ENCODE measurements at places on chromosomes 5 and 9.

GRCh38 chr9:21815643-21816042 lies 13.2 kb downstream of the MTAP start:
- DNase-seq, result no peak

DNA sequence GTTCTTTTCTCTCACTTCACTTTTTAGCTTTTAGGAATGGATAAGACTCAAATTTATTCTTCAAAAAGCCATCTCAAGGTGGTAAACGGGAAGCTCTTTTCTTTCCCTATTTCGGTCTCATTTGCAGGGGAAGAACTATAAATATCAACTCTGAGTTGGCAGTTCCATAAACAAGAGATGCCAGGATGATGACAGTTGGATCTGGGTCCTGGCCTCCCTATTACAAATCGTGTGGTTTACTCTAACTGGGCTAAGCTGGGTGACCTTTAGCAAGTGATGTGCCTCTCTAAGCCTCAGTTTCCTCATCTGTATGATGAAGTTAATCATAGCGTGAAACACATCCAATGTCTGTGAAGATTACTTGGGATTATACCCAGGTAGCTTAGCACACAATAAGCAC lies 44.2 kb downstream of the TLE4 start:
- DNase-seq, result no peak

- no peak for DNase-seq
Measured at GRCh38 chr5:175464942-175465233, 13.5 kb upstream of the SFXN1 start.

DNA sequence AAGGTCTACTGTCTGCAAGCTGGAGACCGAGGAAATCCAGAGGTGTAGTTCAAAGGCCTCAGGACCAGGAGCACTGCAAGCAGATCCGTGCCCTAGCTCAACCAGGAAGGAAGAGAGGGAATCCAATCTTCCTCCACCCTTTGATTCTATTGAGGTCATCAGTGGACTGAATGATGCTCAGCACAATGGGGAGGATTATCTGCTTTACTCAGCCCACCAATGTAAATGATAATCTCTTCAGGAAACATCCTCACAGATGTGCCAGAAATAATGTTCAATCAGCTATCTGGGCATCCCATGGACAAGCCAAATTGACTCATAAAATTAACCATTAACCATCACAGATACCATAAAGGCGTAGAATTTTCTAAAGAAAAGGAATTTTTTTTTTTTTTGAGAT lies 92.0 kb downstream of the BASP1 start:
- DNase-seq, result no peak

DNA sequence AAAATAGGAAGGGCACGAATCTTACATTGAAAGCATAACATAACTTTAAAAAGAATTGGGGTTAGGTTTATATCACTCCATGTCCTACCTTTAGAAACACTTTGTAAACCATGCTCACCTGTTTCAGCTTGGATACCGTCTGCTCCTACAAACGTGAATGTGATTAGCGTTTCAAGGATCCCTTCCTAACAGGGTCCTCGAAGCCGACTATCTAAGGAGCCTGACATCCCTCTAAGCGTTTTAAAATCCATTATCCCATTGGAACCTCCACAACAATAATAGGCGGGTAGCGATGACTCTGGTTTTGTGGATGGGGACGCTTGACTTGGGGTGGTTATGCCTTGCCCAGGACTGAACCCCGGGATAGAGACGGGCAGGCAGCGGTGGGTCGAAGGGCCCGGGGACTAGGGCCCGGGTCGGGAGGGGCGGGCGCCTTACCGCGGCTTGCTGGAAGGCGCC lies 937 bp downstream of the SVEP1 start:
- no peak for DNase-seq

DNA sequence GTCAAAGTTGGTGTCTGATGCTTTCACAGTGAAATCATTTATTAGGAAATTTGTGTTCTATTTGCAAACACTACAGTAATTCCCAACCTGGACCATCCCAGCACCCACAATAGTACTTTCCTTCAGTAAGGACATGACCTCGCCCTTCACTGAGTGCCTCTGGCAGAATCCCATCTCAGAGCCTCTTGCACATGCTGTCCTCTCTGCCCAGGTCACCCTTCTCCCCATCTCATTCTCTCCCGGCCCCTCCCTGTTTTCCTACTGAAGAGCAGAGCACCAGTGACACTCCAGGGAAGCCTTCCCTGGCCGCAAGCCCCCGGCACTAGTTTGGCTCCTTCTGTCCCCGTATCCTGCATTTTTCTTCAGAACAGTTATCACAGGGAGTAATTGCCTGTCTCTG lies 220.4 kb downstream of the MAPKAP1 start:
- DNase-seq, result no peak

GRCh38 chr5:65276178-65276890 lies 205.4 kb downstream of the ADAMTS6 start:
- no peak for DNase-seq

- no peak for DNase-seq
Measured at GRCh38 chr5:50786073-50786472, 119.6 kb downstream of the PARP8 start.

DNA sequence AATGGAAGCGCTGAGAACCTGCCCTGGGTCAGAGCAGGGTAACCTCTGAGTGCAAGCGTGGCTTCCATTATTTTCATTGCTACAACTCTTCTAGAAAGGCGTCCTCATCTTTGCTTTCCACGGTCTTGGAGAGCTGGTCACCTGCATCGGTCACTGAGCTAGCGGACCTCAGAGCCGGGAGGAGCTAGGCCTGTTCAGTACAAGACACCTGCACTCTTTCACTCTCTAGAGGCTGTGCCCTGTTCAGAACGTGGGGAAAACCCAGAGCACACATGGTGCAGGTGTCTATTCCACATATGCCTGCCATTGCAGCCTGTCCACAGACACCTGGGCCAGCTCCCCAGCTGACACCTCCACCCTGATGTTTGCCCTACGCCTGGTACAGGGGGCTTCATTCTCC lies 147.8 kb upstream of the IRX2 start:
- no peak for DNase-seq

DNA sequence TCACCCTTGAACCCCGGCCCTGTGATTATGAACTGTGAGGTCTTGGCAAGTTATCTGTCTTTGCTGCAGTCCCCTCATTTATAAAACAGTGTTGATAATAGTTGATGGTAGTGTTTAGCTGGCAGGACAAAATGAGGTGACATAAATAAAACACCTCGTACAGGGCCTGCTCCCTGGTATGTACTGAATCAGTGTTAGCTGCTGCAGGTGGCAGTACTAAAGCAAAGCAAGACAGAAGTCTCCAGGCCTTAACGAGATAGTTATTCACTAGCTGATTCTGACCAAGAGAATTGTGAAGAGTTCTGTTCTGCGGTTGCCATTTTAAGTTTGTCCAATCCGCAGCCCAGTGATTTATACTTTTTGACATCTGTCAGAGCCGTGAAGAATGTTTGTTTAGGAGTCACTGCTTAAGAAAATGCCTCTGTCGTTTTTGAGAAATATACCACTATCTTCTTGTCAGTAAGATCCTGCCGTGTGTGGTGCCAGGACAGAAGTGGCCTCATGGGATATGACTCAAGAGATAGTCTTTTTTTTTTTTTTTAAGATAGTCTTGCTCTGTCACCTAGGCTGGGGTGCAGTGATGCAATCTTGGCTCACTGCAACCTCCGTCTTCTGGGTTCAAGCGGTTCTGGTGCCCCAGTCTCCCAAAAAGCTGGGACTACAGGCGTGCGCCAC lies 75.9 kb downstream of the KDM4C start:
- DNase-seq, result no peak

GRCh38 chr5:177958696-177959095 lies 37.3 kb downstream of the PROP1 start:
- DNase-seq, result no peak

GRCh38 chr9:136255166-136255538 lies 9.5 kb upstream of the QSOX2 start:
- no peak for DNase-seq

GRCh38 chr9:136543280-136543679 lies 2.6 kb downstream of the NOTCH1 start:
- no peak for DNase-seq

DNA sequence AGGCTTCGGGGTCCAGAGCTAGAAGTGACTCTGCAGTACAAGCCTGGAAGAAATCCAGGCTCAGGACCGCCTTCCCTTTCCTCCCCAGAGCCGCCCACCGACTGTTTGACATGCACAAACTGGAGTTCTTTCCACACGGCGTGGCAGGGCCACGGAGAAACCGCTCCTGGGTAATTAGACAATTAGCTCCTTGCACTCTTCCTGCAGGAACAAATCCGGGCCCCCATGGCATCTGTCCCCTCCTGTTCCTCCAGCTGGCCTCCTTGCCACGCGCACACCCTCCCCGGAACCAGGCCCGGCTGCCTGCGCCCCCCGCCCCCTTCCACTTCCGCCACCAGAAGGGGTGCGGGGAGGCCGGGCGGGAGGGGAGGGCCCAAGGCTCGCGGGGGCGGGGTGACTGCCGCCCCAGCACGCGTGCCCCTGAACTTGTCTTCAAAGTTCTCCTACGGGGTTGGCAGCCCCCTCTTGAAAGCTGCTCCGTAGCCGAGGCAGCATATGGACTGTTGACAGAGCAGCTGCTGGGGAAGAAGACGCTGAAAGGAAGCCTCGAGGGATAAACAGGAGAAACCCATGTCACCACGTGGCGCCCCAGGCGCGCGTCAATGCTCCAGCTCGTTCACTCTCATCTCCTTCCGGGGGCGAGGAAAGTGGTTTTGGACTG lies 74.3 kb downstream of the SEC61B start:
- peak; percentile 34 for DNase-seq

DNA sequence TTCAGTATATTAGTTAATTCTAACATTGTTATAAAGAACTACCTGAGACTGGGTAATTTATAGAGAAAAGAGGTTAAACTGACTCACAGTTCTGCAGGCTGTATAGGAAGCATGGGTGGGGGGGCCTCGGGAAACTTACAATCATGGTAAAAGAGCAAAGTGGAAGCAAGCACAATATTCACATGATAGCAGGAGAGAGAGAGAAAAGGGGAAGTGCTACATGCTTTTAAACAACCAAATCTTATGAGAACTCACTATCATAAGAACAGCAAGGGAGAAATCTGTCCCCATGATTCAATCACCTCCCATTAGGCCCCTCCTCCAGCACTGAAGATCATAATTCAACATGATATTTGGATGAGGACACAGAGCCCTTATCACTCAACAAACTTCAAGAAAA lies 324.9 kb downstream of the ZNF608 start:
- no peak for DNase-seq

DNA sequence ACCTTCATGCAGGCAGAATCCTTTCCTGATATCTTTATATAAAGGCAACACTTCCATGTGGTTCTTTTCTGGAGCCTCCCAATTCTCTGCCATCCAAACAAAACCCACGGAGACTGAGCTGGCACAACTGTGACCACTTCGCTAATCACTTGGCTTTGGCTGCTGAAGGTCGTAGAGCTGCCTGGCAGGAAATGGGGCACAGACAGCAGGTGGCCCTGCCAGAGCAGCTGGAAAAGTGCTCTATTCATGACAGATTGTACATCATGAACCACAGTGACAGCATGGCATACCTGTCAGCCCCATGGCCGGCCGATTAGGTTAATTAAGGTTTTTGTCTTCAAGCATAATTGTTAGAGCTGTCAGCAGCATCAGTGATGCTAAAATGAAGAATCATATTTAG lies 141.9 kb upstream of the ANKRD55 start:
- no peak for DNase-seq

GRCh38 chr5:179991106-179991505 lies 80.5 kb downstream of the RNF130 start:
- no peak for DNase-seq

DNA sequence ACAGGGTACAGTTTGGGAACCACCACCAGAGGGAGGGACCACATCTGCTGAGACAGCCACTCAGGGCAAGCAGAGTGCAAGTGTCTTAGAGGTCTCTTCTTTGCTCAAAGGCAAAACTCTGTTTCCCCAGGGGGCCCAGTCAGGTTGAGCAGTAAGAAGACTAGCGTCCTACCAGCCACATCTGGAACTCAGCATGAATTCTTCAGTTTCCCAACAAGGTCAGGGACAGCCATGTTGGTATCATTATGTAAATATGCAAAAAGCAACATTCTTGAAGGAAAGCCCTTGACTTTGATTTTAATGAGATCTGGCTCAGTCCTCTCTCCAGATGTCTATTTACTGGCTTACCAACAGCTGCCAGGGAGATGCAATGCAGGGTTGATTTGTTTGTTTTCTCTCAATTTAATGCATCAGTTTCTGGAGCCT lies 46.7 kb downstream of the TGFBI start:
- DNase-seq, result no peak

DNA sequence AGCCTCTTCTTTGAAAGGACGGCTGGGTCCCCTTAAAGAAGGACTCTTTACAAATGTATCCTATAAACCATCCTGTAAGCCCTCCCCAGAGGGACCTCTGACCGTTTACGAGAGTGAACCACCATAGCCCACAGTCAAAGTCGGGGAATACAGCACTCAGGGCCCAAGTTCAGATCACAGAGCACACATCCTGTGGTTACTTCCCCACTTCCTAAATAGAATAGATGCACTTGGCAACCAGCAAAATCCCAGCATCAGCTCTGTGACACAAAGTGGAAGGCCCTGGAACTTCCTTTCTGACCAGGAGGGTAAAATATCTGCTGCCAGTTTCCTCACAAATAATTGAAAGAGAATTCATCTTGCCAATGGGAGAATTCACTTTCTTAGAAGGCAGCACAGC lies 6.9 kb upstream of the IGFBPL1 start:
- no peak for DNase-seq

DNA sequence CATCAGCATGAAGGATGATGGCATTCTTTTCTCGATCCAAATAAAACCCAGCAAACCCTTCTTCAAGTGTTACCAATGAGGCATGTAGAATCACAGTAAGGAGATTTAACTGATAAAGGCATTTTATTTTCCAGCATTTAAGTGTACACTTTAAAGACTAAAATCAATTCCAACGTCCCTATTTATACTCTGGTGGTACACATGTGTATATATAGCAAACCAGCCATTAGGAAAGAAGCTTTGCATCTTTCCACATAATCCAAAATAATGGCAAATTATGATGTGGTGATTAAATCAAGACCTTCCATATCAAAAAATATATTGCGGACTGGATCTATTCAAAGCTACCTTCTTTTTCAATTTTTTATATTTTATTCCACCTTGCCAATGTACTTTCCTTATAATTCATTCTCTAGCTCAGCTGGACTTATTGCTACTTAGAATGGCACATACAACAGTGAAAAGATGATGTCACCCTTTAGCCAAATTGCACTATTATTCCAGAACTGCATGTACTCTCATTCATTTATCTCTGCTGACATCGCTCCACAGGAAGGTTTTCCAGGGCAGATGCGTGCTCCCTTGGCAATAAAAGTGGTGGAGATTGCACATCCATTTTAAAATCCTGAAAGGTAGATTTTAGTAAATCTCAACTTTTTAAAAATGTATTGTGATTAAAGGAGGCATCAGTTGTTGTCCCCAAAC lies 63.3 kb upstream of the SLC30A5 start:
- no peak for DNase-seq

- peak; percentile 35 for DNase-seq
Measured at GRCh38 chr5:172410160-172410559, 44.2 kb downstream of the SH3PXD2B start.

- no peak for DNase-seq
Measured at GRCh38 chr9:34139477-34140146, 13.1 kb upstream of the DCAF12 start.

GRCh38 chr5:89080467-89081116 lies 197.6 kb upstream of the MEF2C start:
- no peak for DNase-seq

All from CD4-positive, alpha-beta T cell treated with Interferon gamma for 1 hour (primary cell).